ENCODE measurements at places on chromosomes 3 and 15.

DNA sequence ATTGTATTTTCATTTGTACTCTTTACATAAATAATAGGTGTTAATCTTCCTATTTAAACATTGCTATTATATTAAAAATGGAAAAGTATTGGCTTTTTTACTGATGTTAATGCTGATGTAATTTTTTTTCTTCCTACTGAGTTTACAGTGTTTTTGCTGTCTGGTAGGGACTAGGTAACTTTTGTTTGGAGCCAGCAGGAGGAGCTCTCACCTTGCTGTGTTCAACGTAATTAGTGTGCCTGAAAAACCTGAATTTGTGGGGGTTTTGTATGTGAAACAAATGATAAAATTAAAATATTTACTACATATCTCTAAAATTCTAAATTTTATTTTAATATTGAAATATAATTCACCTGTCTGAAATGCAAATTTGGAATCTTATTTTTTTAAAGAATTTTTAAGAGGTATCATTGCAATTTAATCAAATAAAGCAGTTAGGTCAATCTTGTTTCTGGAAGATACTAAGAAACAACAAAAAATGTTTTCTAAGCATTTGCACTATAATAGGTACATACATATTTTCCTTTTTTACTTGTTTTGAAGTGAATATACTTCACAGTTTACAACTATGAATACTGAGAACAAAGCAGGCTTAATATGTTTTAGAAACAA lies 48.8 kb downstream of the EPHA6 start:
- DNase-seq: no peak

DNA sequence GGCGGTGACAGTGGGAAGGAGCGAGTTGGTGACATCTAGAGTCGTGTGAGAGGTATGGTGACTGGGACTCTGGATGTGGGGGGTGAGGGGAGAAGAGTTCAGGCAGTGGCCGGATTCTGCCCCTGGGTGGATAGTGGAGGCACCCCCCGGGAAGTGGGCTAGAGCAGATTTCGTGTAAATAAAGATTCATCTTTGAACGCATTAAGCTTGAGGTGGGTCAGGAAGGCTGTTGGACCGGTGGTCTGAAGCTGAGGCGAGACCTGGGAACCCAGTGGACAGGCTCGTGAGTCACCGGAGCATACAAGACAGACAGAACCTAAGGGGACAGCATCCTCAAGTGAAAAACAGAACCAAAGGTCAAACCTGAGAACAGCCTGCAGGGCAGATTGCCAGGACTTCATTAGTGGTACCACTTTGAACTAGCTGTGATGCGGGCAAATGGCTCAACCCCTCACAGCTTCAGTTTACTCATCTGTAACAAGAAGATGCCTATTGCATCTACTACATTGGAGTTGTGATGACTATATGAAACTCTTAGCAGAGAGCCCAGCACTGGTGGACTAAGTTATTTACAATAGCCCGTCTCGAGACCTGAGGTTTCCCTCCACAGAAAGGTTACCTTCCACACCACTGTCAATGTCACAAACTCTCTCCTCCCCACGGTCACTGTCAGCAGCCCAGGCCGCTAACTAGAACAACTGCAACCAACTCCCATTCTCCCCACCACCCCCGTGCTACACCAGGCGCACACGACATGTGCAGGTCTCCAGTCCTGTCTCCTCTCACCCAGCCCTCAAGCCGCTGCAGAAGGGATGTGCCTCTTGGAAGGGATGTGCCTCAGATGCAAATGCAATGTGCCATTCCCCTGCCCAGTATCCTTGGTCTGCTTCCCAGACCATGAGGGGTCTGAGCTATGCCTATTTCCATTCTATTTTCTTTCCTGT lies 901 bp upstream of the CLN6 start:
- no peak for DNase-seq

DNA sequence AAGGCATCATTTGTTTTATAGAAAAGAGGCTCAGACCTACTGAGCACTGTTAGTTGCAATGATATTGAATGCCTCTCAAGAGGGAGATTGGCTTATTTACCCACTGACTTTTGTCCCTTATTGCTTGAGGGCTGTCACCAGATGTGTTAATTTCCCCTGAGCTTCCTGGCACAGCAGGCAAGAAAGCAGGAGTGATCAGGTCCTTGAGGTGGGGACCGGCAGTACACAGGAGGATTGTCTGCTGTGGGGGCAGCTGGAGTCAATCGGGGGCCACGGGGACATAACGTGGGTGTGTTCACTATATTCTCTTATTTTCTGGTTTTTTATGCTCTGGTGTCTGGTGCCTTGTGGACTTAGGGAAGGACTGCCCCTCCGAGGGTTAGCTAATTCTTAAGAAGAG lies 44.6 kb downstream of the GASK1A start:
- no peak for DNase-seq

GRCh38 chr3:173529062-173529711 lies 131.6 kb downstream of the NLGN1 start:
- DNase-seq: no peak

GRCh38 chr3:149655826-149656574 lies 1.8 kb downstream of the WWTR1 start:
- no peak for DNase-seq

GRCh38 chr15:78730955-78731354 lies 80.3 kb downstream of the ADAMTS7 start:
- no peak for DNase-seq

GRCh38 chr15:66917904-66918448 lies 147.4 kb upstream of the SMAD3 start:
- DNase-seq: no peak

- no peak for DNase-seq
Measured at GRCh38 chr3:178833695-178834094, 237.9 kb downstream of the ZMAT3 start.

- no peak for DNase-seq
Measured at GRCh38 chr15:96158938-96159337, 171.6 kb upstream of the NR2F2 start.

DNA sequence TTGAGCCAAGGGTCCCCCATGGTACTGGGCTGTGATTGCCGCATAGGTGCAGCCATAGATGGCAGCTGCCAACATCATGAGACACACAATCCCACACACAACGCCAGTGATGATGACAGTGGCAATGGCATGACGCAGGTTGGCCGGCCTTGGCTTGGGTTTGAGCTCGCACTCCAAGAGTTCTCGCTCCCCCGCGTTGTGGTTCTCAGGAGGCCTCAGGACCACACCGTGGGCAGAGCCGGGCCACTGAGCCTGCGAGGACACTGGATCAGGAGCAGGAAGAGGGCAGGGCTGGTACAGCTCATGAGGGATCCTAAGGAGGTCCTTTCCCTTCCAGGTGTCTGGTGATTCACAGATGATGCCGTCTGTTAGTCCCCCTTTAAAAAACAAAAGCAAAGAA lies 9.3 kb downstream of the LRTM1 start:
- DNase-seq: no peak

DNA sequence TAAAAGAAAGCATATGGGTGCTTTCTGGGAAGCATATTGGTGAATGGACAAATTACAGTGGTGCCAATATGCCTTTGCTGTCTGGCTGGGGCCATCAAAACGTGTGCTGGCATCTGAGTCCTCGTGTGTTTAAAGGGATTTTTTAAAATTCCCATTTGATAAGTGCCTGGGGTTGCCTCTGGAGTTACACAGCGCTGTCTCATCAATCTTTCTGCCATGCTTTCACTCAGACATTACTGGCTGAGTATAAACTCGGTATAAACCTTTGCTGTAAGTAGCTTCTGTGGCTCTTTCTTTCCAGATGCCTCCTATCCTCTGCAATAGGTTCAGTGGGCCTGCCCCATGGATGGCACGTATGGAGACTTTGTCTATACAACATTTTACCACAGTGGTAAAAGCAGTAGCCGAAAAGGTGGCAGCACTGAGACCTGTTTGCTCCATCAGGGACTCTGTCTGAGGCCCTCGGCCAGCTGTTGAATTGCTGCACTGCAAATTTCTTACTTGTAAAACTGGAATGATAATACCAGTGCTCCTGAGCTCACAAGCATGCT lies 195.5 kb downstream of the LPP start:
- DNase-seq: no peak

DNA sequence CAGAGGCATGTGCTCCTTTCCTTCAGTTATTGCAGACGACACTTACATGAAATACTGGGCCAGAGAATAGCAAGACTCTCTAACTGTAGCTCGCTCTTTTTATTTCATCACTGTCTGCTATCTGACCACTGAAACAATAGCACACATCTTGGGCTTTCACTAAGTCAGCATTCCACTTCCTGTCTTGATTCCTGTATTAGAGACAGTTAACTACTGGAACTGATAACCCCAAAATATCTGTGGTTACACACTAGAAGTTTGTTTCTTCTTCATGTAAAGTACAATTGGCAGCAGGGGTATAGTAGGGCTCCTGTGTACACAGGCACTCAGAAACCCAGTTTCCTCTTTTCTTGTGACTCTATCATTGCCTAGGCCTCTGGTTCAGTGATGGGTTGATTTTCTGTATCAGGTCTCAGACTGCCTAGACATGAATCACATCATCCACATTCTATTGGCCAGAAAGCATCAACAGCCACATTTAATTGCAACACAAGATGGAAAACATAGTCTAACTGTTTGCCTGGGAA lies 230.2 kb upstream of the CD96 start:
- no peak for DNase-seq

- DNase-seq: no peak
Measured at GRCh38 chr3:158863247-158863646, 61.4 kb downstream of the MFSD1 start.

DNA sequence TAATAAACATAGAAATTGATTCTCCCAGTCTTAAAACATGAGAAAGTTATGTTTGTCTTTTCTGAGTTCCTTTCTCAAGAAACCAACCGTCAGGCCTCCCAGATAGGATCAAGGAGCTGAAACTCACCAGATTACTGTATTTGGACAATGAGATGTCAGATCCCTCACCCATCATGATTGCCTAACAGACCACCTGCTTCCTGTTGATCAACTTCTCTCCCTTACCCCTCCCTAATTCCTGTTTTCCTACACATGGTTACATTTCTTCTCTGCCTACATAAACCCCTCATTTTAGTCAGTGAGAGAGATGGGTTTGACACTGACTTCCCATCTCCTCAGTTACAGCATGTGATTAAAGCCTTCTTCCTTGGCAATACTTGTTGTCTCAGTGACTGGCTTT lies 917.5 kb downstream of the FHIT start:
- DNase-seq: no peak

DNA sequence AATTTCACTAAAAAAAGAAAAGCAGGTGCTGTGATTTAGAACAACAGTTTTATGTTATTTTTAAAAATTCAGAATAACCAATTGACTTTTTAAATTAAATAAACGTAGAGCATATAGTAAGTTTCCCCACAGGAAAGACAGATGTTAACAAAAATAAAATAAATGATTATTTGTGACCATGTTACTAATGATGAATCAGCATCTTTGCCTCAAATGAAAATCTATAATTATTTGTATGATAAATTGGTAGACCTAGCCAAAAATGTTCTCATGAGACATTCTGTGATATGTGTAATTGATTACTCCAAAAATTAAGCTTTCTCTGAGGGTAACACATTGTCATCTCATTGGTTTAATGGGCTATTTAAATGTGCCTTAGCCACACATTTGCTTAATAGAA lies 948.0 kb downstream of the NAALADL2 start:
- no peak for DNase-seq

- no peak for DNase-seq
Measured at GRCh38 chr3:11452885-11453847, 181.0 kb downstream of the ATG7 start.

GRCh38 chr3:152641198-152641597 lies 193.7 kb upstream of the P2RY1 start:
- DNase-seq: no peak

DNA sequence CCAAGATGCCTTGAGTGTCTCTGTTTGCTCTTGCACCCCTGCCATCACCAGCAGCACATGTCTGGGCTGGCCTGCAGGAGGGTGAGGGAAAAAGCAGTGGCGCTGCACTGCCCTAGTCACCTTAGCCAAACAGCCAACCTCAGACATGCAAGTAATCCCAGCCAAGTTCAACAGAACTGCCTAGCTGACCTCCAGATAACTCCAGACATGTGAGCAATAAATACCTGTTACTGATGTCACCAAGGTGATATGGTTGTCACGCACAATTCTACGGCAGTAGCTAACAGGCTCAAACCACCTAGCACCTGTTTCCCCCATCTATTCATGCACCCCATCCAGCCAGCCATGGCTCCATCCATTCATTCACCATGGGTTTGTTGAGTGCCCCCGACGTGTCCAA lies 99.9 kb downstream of the SRGAP3 start:
- no peak for DNase-seq

GRCh38 chr15:75738014-75738646 lies 25.5 kb upstream of the CSPG4 start:
- DNase-seq: no peak

GRCh38 chr3:31573036-31573779 lies 40.5 kb downstream of the STT3B start:
- no peak for DNase-seq

DNA sequence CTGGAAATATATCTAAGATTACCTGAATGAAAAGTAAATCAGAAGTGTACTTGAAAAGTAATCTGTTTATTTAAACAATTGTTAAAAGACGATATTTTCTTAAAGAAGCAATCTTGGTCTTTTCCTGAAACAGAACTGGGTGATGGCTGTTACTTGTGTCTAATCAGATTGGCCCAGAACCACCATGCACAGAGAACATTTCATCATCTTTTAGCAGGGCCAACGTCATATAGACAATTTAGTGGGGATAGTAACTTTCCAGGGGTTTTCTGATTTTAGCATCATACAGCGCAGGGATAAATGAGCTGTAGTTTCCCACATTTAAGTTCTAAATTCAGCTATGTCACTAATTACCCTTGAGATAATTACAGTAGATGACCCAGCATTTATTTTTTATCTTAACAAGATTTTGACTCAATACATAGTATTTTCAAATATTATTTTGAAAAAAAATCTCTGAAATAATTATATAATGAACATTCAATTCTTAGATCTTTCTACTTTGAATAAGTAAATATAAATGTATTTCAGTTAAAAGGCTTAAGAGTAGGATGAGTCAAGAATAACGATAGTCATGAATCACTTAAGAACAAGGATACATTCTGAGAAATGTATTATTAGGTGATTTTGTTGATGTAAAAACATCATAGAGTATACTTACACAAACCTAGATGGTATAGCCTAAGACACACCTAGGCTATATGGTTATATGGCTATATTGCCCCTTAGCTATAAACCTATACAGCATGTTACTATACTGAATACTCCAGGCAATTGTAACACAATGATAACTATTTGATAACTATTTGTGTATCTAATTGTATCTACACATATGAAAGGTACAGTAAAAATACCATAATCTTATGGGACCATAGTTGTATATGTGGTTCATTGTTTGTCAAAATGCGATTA lies 103.8 kb upstream of the MME start:
- DNase-seq: no peak

GRCh38 chr15:41693757-41694156 lies 33.6 kb downstream of the MGA start:
- DNase-seq: no peak

DNA sequence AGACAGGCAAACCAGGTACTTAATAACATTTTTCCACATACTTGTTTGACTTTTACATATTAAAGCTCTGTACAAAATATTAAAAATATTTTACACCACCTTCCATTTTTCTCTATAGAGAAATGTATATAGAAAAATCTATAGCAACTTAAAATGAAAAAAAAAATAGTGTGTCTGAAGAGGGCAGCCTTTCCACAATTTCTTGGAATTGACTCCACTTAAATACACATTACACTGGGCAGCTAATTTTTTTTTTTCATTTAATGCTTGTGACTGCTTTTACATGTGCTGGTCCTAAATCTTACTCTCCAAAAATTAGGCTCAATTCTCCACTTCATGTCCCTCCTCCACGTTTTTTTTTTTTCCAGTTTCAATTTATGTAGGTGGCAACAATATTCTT lies 427.0 kb upstream of the RBMS3 start:
- no peak for DNase-seq

Data from activated CD4-positive, alpha-beta T cell treated with anti-CD3 and anti-CD28 coated beads, Interleukin-2, amount 50 U/mL, for 4 hours (primary cell).